T follicular helper cell (primary cell): ENCODE measurements at places on chromosomes 1 and 21.

- DNase-seq: no peak
Observed at GRCh38 chr1:12521096-12521495, 96.9 kb downstream of the DHRS3 start.

DNA sequence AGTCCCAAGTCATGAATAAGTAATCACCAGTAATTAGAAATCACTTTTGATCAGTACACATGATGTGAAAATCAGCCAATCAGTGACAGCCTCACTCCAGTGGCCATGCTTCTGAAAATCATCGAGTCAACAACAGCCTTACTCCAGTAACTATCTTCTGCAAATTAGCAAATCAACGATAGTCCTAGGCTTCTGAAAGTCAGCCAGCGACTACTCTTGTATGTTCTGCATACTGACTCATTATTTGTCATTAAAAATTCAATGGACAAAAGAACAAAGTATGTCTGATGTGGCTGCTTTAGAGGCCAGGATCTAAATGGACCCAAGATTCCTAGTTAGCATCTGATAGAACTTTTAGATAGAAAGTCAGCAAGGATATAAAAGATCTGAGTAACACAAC is 102.5 kb downstream of the GPR52 start:
- no peak for DNase-seq

DNA sequence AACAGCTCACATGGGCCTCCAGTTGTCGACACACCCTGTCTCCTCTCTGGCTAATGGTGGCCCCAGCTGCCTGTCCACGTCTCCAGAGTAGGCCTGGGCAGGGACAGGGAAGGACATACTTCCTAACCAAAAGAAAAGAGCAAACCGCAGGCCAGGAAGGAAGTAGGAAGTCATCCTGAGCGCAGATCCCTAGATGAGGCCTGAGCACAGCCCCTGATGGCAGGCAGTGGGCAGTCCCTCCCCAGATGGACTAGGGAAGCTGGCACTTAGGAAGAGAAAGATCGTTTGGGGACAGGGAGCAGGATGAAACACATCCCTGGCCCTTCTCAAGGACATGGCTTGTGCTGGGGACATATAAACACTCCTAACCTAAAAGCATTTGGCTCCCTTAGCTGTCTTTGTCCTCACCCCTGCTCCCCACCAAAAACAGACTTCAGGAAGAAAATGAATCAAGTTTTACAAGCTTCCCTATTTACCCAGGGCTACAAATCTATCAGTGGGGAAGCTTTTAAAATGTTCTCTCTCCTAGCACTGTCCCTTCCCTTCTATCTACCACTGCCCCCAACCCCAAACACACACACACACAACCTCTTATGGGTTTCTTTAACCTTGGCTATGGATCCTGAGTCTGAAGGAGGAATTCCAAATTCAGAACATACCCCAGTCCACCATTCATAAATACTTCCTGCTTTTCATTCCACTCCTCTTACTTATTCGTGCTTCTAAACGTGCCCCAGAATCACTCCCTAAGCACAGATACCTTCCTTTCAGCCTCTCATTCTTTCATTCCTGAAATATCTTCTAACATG is 21.1 kb downstream of the SSBP3 start:
- DNase-seq: no peak

- DNase-seq: no peak
Observed at GRCh38 chr1:240341365-240342250, 249.9 kb downstream of the FMN2 start.

- DNase-seq: no peak
Observed at GRCh38 chr1:31198150-31198549, 41.5 kb downstream of the NKAIN1 start.

- no peak for DNase-seq
Observed at GRCh38 chr1:93585059-93585966, 96.3 kb downstream of the BCAR3 start.

DNA sequence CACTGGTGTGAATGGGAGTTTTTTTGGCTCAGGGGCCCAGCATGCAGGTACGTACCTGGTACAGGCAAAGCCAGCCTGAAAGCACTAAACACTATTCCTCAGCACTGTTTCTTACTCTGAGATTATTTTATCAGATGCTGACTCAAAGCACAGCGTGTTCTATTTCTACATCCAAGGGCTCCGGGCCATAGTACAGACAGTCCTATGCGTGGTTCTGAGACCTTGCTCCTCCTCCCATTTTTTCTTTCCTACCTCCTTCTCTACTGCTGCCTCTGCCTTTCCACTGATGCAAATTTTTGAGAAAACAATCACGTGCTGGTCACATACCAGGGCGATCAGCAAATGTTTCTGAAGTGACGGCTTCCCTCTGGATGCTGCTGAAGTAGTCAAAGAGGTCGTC is 36.3 kb downstream of the PDPN start:
- DNase-seq: no peak
